SK-N-SH (cell line): ENCODE measurements at places on chromosomes 7 and 10.

DNA sequence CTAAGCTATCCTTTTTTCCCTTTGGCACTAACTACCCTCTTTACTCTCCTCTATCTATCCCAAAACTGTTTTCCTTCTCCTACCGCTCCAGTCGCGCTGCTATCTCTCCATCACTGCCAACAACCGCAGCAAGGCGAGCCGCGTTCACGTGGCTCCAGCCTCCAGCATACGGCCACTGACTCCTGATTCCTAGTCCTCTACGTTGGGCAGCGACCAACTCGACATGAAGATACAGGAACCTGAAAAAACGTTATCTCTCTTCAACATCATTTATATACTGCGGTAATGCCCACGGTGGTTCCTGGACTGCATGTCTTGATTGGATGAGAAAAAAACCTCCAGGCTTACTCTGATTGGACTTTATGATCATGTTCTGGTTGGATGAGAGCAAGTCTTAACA is 129.5 kb downstream of the ZNF716 start:
- no peak for DNase-seq

DNA sequence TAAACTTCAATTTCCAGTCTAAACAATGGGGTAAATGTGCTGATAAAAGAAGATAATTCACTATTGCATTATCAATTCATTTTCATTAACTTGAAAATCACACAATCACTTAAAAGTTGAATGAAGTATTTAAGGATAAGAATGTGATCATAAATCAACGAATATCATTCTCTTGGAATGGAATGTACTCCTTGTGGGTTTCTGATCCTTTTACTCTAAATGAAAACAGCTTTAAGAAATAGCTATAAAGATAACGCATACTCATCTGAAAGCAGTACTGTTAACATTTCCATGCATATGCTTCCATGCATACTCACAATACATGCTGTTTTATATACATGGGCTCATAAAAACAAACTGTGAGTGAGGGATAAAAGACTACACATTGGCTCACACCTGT is 108.8 kb downstream of the ATE1 start:
- no peak for DNase-seq

DNA sequence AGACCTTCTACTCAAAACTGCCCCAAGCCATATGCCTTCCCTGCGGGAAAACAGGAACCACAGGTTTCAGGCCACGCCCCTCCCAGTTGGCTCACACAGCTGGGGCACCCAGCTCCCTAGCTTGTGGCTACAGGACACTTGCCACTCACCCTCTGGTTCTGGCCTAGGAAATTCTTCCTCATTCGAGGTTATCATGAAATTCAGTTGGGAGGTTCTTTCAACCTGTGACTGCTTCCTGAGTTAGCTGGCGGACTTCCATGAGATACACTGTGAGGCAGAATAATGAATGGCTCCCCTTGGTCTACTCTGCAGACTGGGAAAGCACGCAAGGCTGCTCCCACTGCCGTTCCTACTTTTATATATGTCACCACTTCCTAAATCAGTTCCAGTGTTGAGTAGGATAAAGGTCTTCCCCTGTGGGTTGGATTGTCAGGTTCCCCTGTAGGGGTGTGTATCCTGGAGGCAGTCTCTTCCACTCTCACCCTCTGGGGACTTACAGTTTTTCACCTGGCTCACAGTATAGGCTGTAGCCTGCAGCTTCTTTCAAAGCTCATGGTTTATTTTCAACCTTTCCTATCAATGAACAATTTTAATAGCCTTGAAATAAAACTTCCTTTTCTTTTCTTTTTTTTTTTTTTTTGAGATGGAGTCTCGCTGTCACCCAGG is 37.0 kb downstream of the GPR22 start:
- DNase-seq, result no peak

DNA sequence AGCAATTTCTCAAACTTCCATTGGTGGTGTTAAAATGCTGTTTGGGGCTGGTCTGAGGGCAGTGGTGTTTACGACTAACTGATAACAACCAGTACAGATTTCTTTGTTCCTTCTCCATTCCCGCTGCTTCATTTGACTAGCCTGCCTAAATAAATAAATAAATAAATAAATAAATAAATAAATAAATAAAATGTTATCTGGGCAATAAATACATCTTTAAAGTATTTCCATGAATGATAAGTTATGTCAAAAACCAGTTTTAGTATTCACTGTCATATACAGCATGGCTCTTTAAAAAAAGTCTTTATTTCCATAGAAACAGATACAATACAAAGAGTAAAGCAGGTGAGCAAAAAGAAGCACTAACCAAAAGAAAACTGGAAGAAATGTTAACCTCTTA is 81.3 kb downstream of the ATE1 start:
- DNase-seq, result no peak

DNA sequence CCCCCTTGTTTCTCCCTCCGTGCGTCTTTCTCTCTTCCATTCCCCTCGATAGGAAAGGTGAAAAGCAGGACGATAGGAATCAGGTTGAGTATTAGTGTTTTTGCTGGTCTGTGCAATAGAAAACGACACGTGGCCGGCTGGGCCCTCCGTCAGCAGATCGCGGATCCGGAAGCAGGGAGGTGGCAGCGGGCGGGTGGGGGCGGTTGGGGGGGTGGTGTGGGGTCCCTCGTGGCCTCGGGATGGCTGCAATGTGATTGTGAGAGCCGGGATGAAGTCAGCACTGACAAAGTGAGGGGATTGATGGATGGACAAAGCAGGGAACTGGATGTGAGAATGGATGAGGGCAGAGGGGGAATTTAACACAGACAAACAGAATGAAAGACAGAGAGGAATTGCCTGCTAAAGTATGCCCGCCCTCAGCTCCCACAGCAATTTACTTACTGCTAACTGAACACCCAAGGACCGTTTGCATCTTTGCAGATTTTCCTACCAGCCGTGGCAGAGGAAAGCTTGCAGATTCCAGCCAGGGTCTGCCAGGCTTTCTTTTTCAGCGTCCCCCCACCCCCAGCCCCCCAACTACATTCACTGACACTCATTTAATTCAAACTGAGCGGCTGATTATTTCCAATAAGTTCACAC is 280.9 kb downstream of the LRMDA start:
- DNase-seq, result no peak
